ENCODE measurements at places on chromosomes 11 and 22.
A peak's percentile ranks its signal among the peaks of the same experiment; 100 is the strongest.

GRCh38 chr11:59416613-59417012 lies 9.6 kb downstream of the OR5A2 start:
- no peak for DNase-seq

- DNase-seq: no peak
These were observed 5.9 kb downstream of the PAK1 start for GRCh38 chr11:77467993-77468392.

GRCh38 chr11:70399681-70400112 lies 1.4 kb downstream of the CTTN start:
- DNase-seq: peak; percentile 95

DNA sequence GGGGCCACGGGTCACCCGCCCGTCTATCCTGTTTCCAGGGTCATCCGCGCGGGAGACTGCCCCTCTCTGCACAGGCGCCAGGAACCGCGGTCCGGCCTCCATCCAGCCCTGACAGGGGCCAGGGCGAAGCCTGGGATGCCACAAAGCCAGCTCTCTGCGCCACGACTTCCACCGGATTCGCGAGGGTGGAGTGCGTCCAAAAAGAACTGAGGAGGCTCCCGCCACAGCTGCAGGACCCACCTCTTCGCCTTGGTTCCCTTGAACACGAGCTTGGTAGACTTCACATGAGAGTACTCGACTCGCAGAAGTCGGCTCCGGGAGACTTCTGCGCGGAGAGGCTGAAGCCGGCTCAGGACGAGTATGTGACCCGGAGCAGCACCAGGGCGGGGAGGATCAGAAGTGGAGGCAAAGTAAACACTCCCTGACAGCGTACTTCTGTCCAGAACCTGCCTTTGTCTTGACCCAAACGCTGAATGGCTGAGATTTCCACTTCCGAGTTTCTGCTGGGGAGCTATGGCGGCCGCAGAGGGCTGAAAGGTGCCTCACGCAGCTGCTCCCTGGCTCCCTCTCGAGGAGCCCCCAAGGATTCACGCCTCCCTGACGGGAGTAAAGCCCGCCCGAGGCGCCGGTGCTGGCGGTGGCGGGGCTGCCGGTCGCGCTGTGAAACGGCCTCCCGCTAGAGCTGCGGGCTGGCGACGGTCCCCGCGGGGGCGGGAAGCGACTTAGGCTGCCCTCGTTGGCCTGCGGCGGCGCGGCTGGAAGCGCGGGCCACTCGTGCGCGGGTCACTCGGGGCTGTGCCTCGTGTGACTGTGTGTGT lies 4566.7 kb upstream of the OR11H1 start:
- DNase-seq: no peak

GRCh38 chr22:36846271-36846670 lies 14.5 kb upstream of the NCF4 start:
- no peak for DNase-seq

GRCh38 chr11:44726283-44727113 lies at the start of gene TSPAN18:
TSPAN18 (plus strand) TSS chr11:44726962; CDS start chr11:44906417, 179,455 bp downstream.
- no peak for DNase-seq

- no peak for DNase-seq
These were observed 13.4 kb upstream of the GCAT start for GRCh38 chr22:37794376-37794775.

GRCh38 chr11:80327956-80328614 lies 887.3 kb upstream of the TENM4 start:
- DNase-seq: no peak

DNA sequence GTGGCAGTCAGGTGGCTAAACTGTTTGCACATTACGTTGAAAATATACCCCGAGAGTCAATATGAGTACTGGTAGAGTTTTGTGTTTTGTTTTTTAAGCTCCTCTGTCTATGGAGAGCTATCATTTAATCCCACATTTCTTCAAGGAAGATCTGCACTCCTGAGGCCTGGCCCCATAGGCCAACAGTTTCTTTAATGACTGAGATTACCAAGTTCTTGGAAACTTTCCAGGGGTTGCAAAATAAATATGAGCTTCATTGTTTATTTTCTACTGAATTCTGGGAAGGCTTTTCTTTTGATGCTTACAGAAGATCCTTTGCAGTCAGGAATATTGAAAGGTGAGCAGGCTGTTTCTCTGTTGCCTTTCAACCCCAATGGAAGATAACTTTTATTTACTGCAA lies 452.0 kb downstream of the JRKL start:
- DNase-seq: no peak

DNA sequence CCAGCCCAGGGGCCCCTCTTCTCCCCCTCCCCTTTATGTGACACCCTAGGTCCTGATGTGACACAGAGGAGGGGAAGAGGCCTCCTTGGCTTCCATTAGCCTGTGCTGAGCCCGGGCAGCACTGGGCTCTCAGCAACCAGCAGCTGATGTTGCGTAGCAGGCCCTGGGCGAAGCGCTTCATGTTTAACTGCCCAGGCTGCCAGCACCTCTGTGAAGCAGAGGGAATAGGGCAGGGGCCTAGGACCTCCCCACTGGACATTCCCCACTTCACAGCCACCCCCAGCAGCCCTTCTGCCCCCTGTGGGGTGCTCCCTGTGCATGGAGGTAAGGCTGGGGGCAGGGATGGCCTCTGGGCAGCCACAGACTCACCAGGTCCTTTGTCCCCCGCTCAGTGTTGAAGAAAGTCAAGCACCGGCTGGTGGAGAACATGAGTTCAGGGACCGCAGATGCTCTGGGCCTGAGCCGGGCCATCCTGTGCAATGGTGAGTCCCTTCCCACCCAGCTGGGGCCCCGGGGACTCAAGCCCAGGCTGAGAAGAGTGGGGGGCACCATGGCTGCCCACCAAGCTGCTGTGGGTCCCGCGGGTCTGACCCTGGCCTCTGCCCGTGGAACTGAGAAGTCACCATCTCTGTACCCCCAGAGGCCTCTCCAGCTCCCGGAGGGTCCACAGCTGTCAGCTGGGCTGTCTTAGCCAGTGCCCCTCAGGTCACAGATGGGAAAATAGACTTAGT lies 11.6 kb downstream of the PICK1 start:
- DNase-seq: no peak

GRCh38 chr22:12601870-12602779 lies 2925.9 kb upstream of the OR11H1 start:
- DNase-seq: no peak

- DNase-seq: no peak
These were observed 129.9 kb downstream of the KCNC1 start for GRCh38 chr11:17864478-17864941.

DNA sequence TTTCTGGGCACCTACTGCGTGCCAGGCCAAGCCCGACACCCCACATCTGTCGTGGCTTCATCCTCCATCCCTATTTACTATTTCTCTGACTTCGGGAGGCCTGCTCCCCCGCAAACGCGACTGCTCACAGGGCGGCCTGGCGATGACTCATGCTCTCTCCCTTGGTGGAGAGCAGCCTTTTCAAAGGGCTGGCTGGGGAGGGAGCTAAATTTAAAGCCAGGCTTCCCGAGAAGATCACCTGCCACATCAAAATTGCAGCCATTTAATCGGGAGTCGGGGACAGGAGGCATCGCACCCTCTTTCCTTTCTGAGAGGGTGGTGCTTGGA lies 24.9 kb upstream of the SHISAL1 start:
- DNase-seq: no peak

- DNase-seq: no peak
These were observed 45.6 kb upstream of the RRM1 start for GRCh38 chr11:4049006-4049405.

DNA sequence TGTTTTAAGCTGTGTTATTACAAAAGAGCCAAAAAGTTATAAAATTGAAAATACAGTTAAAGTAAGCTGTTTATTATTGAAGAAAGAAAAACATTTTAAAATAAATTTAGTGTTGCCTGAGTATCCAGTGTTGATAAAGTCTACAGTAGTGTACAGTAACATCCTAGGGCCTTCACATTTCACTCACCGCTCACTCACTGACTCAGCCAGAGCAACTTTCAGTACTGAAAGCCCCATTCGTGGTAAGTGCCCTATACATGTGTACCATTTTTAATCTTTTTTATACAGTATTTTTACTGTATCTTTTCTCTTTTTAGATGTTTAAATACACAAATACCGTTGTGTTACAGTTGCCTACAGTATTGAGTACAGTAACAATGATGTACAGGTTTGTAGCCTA lies 35.0 kb downstream of the POLD3 start:
- no peak for DNase-seq

GRCh38 chr11:67436459-67437081 lies 912 bp downstream of the PTPRCAP start:
- no peak for DNase-seq

DNA sequence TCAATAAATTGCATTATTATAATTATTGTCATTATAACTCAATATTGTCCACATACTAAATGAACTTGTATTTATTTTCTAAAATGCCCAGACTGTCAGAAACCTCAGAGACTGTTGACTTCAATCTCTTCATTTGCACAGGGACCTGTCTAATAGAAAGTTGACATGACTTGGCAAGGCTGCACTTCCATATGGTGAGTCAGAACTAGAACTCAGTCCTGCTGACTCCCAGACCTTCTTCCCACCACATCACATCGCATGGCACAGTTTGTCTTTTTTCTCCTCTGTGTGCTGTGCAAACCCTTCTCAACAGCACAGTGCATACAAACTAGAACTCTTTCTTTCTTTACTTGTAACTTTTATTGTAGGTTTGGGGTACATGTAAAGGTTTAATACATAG lies 215.1 kb upstream of the BLID start:
- DNase-seq: no peak

GRCh38 chr11:81967242-81967641 lies 766.4 kb downstream of the FAM181B start:
- no peak for DNase-seq

DNA sequence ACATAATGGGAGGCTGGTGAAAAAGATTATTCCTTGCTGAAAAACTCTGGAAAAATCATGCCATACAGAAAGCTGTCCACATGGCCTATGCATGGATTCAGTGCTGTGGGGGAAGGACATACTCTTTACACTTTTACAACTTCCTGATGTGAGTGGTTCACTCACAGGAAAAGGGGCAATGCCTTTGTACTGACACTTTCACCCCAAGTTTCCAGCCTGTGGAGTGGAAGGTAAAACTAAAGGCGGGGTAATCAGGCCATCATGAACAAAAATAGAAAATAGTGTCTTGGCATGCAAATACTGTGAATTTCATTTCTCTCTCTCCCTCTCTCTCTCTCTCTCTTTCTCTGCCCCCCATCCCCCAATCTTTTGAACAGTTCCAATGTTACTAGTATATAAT lies 281.8 kb downstream of the ETS1 start:
- DNase-seq: no peak

DNA sequence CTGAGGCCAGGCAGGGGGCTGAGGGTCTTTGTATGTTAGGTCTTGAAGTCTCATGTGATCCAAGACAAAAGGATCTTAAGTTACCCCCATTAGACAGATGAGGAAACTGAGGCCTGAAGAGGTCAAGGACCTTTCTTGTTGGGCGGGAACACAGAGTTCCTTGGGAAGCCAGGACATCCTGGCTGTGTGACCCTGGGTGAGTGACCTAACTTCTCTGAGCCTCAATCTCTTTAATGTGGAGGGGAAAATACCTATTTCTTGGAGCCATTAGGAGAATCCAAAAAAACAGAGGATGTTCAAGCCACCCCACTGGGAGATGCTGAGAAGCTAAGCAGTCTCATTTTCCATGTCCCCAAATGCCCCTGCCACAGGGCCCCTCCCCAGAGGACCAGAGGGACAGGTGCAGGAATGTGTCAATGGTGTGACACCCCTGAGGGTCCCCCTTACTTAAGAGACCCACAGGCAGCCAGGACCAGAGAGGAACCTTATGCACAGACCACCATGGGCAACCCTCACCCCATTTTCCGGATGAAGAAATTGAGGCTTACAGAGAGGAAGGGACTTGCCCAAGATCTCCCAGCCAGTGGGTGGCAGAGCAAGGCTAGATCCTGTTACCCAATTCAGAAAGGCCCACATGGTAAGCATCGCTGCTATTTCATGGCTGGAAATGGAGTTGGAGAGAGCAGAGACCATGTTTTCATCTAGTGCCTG lies 8.0 kb downstream of the RAC2 start:
- DNase-seq: no peak

DNA sequence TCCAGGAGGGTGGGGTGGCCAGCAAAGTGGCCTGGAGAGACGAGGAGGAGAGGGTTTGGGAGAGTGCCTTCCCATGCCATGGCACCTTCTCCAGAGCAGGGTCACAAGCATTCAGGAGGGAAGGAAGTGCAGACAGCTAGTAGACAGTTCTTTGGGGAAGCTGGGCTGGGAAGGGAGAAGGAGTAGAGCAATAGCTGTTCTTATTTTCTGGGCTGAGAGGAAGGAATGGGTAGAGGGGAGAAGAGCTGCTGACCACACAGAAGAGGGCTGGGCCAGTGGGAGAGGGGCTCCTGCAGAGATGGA lies 14.8 kb upstream of the PICK1 start:
- no peak for DNase-seq

GRCh38 chr22:50507421-50507990 lies at the start of gene LMF2:
LMF2 (minus strand) TSS chr22:50507702; CDS start chr22:50507675, 27 bp downstream.
- DNase-seq: no peak

- DNase-seq: no peak
These were observed 3.1 kb downstream of the PKDREJ start for GRCh38 chr22:46260038-46260437.

DNA sequence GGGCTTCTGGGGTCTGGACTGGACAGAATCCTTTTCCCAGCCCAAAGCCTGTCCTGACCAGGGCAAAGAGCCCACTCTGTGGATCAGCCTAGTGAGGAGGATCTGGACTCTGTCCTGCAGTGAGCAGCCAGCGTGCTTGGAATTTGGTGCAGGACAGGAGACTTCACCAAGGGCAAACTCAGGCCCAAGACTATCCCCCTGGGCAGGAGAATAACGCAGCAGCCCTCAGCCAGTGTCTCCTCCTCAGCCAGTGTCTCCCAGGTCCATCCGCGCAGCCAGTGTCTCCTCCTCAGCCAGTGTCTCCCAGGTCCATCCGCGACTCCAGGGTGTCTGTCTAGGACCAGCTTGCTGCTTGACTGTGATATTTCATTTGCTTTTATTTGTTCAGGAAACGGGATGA lies 1334.0 kb downstream of the TBC1D22A start:
- DNase-seq: no peak

GRCh38 chr11:61860054-61860903 lies 31.1 kb downstream of the FADS3 start:
- DNase-seq: no peak

DNA sequence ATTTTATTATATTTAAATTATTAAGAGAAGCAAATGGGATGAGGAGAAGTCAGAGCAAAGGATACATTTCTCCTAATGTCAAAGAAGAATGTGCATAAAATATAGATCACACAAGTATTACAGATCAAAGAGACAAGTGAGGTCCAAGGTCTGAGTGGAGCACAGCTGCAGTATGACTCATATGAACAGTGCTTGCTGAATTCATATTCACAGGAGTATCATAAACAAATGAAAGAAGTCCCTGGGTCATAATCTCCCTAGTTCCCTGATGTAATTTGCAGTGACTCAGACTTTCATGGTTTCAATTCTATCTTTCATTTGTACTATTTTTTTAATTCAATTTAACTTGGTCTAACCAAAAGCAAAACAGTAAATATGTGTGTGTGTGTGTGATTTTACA lies 499.0 kb upstream of the CCDC179 start:
- peak; percentile 76 for DNase-seq

DNA sequence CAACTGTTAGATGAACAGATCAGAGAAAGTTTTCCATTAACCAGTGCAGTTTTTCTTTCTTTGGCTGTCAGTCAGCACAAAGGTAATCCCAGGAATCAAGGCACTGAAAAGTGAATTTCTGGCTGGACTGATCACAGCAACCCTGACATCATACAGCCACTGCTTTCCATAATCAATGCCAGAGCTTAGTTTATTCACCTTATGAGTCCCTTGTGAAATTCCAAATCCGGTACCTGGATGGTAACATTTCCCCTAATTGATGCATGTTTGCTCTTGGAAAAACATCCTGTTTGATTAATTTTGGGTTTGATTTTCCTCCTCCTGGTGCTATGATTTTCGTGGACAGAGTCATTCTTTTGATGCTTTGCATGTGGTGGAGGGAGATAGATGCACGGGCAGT lies 319.8 kb downstream of the INSC start:
- no peak for DNase-seq
